NCI-H2081 treated with DMSO at 0.1 percent for 48 hours (cell line): ENCODE measurements at places on chromosomes 6 and 20.

DNA sequence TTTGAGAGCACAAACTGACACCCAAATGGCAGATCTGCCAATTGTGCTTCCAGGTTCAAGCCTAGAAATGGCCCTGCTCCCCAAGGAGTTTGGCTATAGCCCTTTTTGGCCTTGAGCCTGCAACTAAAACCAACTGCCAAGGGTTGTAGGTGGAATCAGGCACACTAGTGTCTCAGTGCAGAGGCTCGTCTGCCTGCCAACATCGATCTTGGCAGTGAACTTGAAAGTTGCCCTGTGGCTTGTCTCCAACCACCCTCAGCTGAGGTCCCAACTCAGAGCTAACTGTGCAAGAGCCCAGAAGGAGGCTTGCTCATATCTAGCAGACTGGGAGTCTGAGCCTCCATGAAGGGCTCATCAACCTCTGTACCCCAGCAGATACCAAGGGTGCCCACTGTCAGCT is 92.7 kb upstream of the GLP1R start:
- no peak for DNase-seq

DNA sequence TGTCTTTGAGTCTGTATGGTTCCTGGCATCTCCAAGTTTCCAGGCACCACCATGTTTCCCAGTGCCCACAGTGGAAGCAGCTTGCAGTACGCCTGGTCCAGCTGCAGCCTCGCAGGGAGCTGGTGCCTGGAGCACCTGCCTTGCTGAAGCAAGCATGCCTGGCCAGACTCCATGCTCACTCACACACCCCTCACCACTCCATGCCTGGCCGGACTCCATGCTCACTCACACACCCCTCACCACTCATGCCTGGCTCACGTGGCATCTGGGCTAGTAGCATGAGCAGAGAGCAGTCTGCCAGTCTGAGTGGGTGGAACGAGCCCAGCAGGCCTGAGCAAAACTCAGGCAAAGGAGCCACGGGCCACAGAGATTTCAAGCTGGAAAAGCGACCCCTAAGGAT is 214.3 kb downstream of the TFAP2C start:
- no peak for DNase-seq

GRCh38 chr6:1619098-1619672 is 9.5 kb downstream of the FOXC1 start:
- no peak for DNase-seq

DNA sequence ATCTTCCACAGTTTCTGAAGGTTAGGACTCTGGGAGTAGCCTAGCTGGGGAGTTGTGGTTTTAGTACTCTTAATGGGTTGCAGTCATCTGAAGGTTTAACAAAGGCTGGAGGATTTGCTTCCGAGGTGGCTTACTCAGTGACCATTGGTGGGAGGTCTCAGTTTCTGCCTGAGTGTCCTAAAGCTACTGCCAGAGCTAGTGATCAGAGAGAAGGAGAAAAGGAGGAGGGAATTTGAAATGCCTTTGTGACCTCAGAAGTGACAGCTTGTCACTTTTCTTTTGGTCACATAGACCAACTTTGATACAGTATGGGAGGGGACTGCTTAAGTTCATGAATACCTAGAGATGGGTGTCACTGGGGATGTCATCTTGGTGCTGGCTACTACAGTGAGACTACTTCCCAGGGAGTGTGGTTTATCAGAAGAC is 41.3 kb downstream of the NCOA3 start:
- DNase-seq: no peak
